EL (cell line): ENCODE measurements at places on chromosomes 12 and 14.

- peak; percentile 45 for DNase-seq
Observed at GRCh38 chr14:75223664-75224154, 47.3 kb upstream of the TMED10 start.

- DNase-seq: no peak
Observed at GRCh38 chr12:94620621-94621020, 29.7 kb downstream of the TMCC3 start.

DNA sequence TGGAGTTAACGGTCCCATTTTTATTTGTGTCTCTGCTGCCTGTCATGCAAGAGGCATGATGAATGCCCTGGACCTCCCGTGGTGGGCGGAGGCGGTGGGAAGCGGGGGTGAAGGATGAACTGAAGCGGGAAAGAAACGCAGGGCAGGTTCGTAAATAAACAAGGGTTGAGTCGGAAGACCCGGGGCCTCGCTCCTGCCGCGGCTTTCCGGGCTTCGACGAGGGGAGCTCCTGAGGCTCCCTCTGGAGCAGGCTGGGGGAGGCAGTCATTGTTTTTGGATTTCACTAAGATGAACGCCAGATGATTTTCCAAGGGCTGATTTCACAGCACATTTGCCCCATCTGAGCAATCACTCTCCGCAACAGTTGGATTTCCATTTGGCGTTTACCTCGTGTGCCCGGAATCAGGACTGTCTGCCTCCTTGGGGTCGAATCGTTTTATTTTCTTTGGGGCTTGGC lies 130.2 kb downstream of the SLC38A6 start:
- no peak for DNase-seq

DNA sequence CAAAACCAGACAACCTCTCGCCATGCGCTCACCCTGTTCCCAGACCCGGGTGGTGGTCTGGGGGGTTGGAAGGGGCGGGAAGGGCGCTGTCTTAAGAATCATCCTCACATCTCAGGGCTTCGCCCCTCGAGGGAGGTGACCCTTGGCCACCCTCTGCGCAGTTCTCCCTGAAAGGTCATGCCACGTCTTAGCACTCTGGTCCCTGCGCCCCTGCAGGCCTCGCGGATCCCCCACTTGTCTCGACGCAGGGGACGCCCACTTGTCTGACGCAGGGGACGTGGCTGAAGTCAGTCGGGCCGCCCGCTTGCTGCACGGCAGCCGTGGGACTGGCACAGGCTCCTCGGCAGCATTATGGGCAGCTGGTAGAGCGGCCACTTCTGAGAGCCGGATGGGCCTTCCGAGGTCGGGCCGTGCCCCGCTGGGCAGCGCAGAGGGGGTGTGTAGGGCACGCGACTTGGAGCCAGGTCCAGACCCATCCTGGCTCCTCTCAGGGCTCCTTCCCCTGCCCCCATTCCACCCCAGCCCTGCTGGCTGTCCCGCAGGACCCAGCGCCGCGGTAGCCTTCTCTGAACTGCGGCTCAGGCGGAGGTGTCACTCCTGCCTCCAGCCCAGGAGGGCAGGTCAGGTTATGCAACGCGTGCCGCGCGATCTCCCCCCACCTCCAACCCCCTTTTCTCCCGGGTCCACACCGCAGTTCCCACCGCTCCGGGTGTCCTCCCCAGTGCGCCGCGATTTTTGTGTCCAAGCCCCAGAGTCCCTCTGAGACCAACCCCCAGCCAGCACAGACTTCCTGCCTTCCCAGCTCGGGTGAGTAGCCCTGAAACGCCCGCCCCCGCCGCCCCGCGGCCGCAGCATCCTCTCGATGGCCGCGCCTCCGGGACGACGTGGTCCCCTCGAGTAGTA lies 40.9 kb upstream of the CAPRIN2 start:
- DNase-seq: peak; percentile 85

DNA sequence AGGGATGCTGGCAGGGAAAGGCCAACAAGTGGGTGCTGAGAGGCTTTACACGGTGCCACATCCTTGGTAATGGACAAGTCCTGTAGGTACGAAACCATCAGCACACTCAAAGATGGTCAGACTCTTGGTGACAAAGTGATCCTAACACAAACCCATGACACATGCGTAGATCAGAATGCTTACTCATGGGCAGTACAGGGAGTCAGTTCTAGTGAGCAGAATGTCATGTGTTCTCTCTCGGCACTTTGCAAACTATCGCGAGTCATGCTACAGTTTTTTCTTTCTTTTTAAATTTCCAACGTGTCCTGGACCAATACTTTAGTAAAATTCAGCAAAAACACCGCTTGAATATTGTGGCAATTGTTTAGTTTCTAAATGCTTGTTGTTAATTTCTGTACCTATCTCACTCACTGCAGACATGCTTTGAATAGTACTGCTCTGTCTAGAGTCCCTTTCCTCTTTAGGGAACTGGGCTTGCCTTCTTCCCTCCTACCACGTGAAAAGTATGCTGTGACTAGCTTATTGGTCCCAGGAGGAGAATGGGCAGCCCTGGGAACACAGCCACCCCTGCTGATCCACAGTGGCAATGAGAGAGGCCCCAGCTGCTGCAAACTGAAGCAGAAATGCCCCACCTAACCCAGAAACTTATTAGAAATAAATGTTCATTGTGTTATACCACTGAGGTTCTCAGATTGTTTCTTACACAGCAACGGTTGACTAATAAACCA lies 62.4 kb downstream of the UBR7 start:
- peak; percentile 61 for DNase-seq

- peak; percentile 13 for DNase-seq
Observed at GRCh38 chr12:78534311-78534710, 330.3 kb upstream of the SYT1 start.
